ENCODE measurements at places on chromosomes 2 and 18.

- no peak for DNase-seq
Measured at GRCh38 chr2:43462866-43463641, 132.8 kb downstream of the THADA start.

DNA sequence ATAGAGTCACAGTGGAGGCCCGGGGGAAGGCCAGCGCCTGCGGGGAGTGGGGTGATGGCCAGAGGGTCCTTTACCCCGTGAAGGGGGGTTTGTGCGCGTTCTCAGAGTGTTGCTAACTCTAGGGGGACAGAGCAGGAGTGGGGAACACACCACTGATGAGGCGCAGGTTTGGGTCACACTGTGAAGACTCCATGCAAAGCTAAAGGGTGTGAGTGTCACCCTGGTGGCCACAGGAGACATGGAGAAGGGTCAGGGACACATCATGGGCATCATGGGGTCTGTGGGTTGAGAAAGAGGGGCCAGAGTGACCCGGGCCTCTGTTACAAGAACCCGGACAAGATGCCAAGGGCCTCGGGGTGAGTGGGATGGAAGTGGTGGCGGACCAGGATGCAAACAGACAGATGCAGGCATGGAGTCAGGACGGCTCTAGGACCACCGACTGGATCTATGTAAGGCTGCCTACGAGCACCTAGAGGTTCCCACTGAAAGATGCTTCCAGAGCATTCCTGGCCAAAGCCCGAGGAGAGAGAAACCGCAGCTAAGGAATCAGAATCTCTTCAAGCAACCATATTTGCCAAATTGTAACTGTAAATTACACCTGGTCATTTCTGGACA, 84.3 kb downstream of the PXDN start:
- DNase-seq = no peak

GRCh38 chr2:60505880-60506260, 47.6 kb downstream of the BCL11A start:
- DNase-seq = no peak

DNA sequence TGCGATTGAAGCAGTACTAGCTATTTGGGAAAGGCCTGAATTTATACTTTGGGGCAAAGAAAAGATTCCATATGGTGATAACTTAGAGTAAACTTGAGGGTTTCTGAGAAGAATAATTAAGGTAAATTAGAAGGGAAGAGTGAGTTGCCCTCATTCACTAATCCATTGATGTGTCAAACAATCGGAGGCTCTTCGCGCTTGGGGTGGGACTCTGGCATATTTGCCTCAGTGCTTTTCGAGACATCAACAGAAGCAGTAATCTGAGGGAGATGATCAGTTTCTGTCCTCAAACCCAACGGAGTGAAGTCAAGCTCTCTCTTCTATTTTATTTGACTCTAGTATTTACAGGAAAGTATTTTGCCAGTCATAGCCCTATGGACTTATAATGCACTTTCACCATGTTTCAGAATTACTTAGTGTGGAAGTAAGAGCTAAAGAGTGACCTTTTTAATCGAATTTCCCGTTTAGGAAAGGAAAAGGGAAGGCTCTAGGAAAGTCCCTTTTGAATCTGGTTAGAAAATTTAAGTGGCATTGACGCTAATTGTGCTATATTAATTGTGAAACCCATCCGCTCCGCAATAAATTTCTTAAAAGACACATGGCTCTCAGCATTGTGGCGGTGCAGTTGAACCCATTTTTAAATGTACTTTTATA, 1.3 kb downstream of the RAB10 start:
- DNase-seq = no peak

DNA sequence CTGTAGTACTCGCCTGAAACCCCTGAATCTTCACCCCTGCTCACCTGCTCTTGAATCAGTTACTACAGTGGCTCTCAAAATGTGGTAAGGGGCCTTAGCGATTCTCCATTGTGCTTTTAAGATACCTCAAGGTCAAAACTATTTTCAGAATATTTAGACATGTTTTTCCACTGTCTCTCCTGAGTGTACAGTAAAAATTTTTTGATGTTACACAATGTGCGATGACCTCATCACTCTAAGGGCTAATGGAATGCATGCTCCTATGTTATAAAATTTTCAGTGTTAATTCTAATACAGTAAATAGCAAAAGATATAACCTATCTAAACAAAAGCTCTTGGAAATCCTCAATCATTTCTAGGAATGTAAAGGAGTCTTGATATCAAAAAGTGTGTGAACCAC, 336.9 kb upstream of the PKDCC start:
- DNase-seq = no peak

DNA sequence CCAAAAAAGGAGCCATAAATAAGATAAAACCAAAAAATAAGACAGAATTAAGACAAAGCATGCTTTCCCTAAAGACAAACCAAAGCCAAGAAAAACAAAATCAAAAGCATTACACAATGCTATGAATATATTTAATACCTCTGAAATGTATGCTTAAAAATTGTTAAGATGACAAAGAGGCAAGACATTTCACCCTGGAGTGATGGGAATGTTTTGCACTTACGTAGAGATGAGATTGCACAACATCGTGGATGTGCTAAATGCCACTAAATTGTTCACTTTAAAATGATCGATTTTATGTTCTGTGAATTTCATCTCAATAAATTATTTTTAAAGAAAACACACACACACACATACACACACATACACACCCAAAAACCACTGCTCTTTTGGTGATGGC, 386.6 kb upstream of the KLHL29 start:
- DNase-seq = no peak

DNA sequence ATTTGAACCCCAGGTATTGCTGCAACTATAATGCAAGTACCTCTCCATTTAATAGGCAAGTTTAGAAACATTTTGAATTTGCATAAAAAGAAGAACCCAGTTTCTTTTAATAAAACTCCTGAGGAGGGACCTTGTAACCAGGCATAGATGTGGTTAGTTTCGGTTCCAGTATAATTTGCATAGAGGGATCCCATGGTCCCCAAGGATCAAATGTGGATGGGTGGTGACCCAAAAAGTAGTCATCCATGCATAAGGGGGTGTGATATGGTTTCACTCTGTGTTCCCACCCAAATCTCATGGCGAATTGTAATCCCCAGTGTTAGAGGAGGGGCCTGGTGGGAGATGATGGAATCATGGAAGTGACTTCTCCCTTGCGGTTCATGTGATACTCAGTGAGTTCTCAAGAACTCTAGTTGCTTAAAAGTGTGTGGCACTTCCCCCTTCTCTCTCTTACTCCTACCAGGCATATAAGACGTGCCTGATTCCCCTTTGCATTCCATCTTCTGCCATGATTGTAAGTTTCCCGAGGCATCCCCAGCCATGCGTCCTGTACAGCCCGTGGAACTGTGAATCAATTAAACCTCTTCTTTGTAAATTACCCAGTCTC, 40.2 kb upstream of the SKA1 start:
- DNase-seq = no peak

DNA sequence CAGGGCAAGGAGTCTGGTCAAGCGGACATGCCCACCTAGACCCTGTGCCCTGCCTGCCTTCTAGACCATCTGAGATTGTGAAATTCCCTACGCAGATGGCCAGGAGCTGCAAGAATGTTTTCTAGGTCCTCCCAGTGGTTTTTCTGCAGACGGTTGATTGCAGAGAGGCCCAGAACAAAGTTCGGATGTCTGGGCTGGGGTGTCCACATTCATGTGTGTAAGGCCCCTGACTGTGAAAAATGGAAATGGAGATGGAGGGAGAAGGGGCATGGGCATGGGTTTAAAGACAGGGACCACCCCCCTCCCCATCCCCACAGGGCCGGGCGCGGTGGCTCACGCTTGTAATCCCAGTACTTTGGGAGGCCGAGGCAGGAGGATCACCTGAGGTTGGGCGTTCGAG, 11.8 kb downstream of the ARHGAP25 start:
- no peak for DNase-seq

DNA sequence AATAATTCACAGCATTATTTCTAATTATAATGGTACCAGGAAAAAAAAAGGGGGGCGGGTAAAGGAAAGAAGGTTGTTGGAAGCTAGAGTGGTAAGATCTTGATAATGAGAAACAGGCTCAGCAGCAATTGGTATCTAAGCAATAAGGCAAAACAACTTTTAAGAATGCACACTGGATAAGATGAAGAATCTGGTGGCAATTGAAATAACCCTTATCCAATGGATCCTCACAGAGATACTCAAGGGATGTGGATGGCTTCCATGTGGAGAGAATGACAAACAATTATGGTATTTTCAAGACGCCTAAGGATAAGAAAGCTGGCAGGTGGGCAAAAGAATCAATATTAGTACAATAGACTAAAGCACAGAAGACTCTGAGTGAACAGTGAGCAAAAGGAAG, 153.6 kb downstream of the UPP2 start:
- no peak for DNase-seq

DNA sequence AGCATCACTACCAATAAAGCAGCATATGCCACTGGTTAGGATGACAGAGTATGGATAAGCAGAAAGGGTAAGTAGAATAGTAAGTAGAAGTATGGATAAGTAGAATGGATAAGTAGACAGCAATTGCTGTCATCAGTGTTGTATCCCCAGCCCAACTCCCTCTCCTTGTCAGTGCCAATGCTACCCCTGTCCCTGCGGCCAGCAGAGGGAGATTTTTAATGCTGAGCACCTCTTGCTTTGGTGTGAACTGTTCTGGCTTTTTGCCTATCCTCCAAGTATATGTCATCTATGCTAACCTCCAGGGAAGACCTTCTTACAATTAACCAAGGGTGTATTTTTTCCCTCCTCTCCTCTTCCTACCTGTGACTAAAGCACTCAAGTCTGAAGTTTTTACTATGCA, 136.7 kb upstream of the SPHKAP start:
- DNase-seq = no peak

GRCh38 chr2:11456251-11456650, 9.7 kb downstream of the E2F6 start:
- DNase-seq = no peak

DNA sequence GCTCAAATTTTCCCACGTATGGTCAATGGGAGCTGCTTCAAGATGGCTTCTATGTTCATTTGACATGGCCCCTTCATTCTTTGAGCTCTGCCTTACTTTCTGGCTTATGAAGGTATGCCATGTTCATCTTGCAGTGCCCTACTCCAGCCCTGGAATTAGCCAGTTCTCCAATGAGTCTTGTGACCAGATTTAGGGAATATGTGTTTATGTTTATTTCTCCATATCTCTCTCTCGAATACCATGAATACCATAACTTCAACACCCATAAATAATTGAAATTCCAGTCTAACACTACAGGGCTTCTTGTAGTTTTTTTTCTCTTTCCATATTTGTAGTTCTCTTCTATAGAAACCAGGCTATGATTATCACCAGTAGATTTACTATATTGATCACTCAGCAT, 39.7 kb downstream of the EPB41L5 start:
- no peak for DNase-seq

GRCh38 chr2:65044097-65044735, 12.0 kb upstream of the CEP68 start:
- DNase-seq = no peak

- DNase-seq = no peak
Measured at GRCh38 chr2:69018678-69019095, 5.7 kb downstream of the ANTXR1 start.

GRCh38 chr2:140542627-140543026, 1588.2 kb downstream of the LRP1B start:
- DNase-seq = no peak

DNA sequence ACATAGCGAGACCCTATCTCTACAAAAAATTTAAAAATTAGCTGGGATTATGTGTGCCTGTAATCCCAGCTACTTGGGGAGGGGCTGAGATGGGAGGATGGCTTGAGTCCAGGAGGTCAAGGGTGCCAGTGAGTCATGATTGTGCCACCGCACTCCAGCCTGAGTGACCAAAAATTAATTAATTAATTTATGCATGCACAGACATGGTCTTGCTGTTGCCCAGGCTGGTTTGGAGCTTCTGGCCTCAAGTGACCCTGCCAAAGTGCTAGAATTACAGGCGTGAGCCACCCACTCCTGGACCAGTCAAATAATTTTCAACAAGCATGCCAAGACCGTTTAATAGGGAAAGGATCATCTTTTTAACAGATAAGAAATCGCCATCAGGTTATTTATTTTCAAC, 57.7 kb upstream of the TFCP2L1 start:
- DNase-seq = no peak

- DNase-seq = no peak
Measured at GRCh38 chr2:188430705-188431104, 139.0 kb downstream of the GULP1 start.

All from cortex of kidney (tissue), 1 donor.